NCI-H526 treated with DMSO at 0.1 percent for 48 hours (cell line): ENCODE measurements at places on chromosomes 1 and 21.

- no peak for DNase-seq
Observed at GRCh38 chr1:236117710-236118109, 24.6 kb upstream of the GPR137B start.

DNA sequence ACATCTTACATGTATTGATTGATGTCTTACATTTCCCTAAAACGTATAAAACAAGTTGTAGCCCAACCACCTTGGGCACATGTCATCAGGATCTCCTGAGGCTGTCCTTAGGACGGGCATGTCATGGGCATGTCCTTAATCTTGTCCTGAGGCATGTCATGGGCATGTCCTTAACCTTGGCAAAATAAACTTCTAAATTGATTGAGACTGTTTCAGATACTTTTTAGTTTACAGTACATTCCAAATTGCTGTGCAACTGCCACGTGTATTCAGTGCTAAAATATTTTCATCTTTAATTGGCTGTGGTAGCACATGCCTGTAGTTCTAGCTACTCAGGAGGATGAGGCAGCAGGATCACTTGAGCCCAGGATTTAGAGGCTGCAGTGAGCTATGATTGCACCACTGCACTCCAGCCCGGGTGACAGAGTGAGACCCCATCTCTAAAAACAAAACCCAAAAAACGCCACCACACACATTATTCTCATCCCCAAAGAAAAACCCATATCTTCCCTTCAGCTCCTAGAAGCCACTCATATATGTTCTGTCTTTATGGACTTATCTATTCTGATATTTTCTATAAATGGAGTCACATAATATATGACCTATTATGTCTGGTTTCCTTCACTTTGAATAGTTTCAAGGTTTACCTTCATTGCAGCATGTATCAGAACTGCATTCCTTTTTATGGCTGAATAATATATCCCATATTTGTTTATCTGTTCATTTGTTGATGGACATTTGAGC is 96.0 kb upstream of the BTG3 start:
- no peak for DNase-seq

DNA sequence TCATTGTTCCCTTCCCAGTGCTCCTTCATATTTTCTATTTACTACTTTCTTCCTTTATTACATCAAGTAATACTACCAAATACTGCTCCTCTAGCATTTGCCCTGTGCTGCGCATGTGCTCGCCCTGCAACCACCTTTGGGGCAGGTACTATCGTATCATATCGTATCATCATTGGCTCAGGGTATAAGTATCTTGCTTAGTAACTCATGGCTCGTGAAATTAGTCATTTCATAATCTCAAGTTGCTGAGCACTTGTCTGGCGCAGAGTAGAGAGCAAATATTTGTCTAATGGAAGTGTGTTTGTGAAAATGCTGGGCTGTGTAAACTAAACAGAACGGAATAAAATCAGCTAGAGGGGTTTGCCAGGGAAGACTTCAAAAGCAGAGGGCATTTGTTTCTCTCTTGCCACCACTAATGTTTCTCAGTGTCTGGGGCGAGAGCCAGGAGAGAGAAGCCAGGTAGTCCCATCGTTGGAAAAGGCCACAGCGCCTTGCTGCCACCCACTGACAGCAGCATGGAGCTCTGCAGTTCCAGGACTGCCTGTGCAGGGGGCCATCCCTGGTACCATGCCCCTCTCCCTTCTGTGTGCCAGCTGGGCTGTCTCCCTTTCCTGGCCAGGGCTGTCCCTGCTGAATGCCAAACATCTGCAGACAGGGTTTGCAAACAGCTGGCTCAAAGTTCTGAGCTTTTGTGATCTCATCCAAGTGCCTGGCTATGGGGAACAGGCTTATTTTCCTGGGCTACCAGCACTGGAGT is 20.0 kb upstream of the CPT2 start:
- DNase-seq, result no peak

DNA sequence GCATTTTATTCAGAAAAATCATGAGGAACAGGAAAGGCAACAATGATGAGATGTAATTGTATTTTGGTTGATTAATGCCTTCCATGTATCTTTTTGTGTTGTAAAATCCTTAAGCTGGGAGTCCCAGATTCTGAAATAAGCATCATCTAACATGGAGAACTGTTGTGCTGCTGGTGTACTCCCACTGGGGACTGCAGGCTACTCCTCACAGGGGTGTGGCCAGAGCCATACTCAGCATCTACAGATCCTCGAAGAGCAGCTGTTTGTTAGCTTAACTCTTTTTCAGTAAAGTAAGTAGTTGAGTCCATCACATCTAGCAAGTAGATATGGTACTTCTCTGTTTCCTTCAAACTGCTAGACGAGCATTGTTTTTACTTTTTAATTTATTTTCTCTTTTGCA is 358.0 kb downstream of the BRINP3 start:
- DNase-seq, result no peak

- DNase-seq, result no peak
Observed at GRCh38 chr1:245956225-245956624, 550.9 kb downstream of the SMYD3 start.
